Natural killer cell (primary cell): ENCODE measurements at places on chromosomes 3 and 15.

DNA sequence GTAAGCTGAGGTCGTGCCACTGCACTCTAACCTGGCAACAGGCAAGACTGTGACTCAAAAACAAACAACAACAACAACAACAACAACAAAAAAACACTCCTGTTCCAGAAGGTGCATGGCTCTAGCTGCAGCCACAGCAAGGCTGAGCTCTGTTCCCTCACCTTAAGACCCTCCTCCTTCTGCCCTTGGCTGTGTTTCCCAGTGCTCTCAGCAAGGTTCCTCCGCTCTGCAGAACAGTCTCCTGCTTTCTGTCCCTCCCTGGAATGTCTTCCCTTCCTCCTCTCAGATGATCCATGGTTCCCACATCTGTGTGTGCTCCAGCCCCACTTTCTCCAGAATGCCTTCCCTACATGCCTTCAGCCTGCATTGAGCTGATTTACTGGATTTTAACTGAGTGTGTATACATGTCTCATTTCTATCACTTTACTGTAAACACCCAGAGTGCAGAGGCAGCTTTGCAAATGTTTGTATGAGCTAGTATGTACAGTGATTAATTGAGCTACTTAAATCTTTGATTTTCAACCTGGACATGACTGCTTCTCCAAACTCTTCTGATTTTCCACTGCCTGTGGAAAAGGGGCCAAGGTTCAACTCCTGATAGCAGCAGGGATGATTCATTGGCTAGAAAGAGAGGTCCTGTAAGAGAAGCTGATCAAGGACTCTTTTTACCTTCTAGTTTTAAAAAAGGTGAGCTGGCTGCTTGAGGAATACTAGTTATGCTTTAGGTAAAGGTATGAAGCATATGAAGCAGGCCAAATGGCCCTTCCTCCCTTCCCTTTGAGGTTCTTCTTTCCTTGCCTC, 14.7 kb downstream of the ANKUB1 start:
- no peaks in the 10 kb centered on the region for H3K36me3 ChIP-seq
- H3K4me3 ChIP-seq, result no peak overlapping the region
- no peak for DNase-seq
- H3K4me1 ChIP-seq, result no peaks in the 10 kb centered on the region

GRCh38 chr15:47523681-47524475, 193.4 kb upstream of the SEMA6D start:
- no peaks in the 10 kb centered on the region for H3K36me3 ChIP-seq
- no peak overlapping the region for H3K27ac ChIP-seq
- no peak overlapping the region for H3K4me3 ChIP-seq

GRCh38 chr3:187318819-187319616, 27.5 kb upstream of the MASP1 start:
- no peaks in the 10 kb centered on the region for H3K36me3 ChIP-seq
- no peak overlapping the region for H3K4me3 ChIP-seq
- no peak overlapping the region for H3K27ac ChIP-seq
- peaks cover 12% of the 10 kb centered on the region for H3K4me1 ChIP-seq
- peaks cover 2% of the 10 kb centered on the region for H3K27me3 ChIP-seq
- DNase-seq, result peak; percentile 79

GRCh38 chr15:38888701-38889221, 324.1 kb upstream of the RASGRP1 start:
- peaks cover 3% of the 10 kb centered on the region for H3K27me3 ChIP-seq
- no peak for DNase-seq
- H3K27ac ChIP-seq, result no peak overlapping the region
- no peaks in the 10 kb centered on the region for H3K36me3 ChIP-seq

DNA sequence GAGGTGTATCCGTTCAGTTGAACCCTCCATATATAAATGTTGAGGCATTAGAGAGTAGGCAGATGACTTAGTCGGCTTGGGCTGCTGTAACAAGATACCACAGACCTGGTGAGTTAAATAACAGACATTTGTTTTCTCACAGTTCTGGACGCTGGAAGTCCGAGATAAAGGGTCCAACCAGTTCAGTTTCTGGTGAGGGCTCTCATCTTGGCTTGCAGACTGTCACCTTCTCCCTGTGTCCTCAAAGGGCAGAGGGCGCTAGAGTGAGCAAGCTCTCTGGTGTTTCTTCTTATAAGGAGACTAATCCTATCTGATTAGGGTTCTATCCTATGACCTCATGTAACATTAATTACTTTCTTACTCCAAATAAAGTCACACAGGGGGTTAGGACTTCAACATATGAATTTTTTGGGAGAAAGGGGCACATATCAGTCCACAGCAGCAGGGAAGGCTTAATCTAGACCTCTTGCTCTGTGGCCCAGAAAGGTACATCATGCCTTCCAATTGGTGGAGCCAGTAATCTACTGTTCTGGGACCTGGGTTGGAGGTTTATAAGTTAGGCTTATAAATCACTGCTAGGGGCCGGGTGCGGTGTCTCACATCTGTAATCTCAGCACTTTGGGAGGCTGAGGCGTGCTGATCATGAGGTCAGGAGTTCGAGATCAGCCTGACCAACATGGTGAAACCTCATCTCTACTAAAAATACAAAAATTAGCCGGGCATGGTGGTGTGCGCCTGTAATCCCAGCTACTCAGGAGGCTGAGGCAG, 26.3 kb upstream of the SLC28A2 start:
- no peak overlapping the region for H3K4me3 ChIP-seq
- H3K27ac ChIP-seq, result no peak overlapping the region
- peaks cover 4% of the 10 kb centered on the region for H3K27me3 ChIP-seq
- H3K36me3 ChIP-seq, result no peaks in the 10 kb centered on the region
- no peaks in the 10 kb centered on the region for H3K4me1 ChIP-seq

GRCh38 chr3:192249516-192249915, 477.8 kb downstream of the FGF12 start:
- H3K4me3 ChIP-seq, result no peak overlapping the region
- H3K36me3 ChIP-seq, result no peaks in the 10 kb centered on the region
- H3K4me1 ChIP-seq, result no peaks in the 10 kb centered on the region
- no peaks in the 10 kb centered on the region for H3K27me3 ChIP-seq
- no peak for DNase-seq
- H3K27ac ChIP-seq, result no peak overlapping the region
